Activated naive CD4-positive, alpha-beta T cell treated with Interleukin-2 at 50 U/mL for 16 hours (primary cell): ENCODE measurements at places on chromosomes 3 and 15.

DNA sequence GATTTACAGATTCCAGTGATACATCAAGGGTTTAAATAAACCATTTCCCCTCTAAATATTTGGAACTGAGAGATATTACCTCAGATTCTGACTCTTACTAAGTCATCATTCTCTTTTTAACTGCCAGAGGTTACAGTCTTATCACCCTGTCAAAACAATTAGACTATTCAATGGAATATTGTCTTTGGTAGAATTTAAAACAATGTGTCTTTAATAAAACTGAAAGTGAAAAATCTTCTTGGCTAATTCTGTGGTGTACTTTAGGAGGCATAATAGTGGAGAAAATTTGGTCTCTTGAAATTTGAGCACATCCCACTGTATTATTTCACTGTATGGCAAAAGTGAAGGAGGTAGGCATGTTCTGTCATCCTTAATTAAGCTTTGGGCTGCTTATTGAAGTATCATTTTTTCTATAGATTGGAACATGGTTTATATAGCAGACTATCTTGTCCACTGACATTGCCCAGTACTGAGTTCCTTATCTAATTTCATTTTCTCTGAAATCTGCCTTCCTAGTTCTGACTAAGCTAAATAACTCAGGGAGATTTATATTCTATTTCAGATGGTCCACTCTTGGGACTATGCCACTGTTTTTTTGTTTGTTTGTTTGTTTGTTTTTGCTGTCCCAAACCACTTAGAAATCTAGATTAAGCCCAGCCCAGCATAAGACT, 48.0 kb upstream of the UTS2B start:
- no peak for DNase-seq

GRCh38 chr15:85710340-85710842, 84.3 kb downstream of the KLHL25 start:
- DNase-seq = peak; percentile 56

DNA sequence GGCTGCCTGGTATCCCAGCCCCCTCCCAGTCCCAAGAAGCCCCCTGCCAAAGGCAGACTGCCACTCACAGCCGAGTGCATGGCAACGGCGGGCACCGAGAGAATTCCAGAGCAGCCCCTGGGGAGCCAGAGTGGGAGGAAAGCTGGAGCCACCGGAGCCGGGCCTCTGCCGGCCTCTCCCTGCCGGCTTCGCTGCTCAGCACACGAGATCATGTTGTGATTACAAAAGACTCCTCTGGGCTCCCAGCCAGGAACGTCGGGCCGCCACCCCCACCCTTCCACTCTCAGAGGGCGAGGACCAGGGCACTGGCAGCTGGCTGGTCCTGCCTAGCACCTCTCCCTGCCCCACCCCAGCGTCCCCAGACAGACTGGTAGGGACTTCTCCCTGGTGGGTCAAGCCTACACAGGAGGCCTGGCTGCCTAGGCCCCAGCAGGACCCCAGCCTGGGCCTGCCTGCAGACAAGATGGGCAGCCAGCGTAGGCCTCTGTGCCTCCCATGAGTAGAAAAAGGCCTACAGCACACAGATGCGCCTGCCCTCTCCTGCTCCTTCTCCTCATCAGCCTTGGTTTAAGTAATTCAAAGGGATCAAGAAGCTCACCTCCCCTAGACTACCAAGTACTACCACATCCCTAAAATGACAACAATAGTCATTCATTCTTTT, at the start of gene CCDC9B:
Gene CCDC9B (minus strand): TSS at position 200 of the 661 bp plus-strand sequence. CDS start 120 bp downstream, at position 80.
- DNase-seq = no peak

GRCh38 chr3:72595927-72596610, 252.2 kb downstream of the SHQ1 start:
- DNase-seq = no peak

DNA sequence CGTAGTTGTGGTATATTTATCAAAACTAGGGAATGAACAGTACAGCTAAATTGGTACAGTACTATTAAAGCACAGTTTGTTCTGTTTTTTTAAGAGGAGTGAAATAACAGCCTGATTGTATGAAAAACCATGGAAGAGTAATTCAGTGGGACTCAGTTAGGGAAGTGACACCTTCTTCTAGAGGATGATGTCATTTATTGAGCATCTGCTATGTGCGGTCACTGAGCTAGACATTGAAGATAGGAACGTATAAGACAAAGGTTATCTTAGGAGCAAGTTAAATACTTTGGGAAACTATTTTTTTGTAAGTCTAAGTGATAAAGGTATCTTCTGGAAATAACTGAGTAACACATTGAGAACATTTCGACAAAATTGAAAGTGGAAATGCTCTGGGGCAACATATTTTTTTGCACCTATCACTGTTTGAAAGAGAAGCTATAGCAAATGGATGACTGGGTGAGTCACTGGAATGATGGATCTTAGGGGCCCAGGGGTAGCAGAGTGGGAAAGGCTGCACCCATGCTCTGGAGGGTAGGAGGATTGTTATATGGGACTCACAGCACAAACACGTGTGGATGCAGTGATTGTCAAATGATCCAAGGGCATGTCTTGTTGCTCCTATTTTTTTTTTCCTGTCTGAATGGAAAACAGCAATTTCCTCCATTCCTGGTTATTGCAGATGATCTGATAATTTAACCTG, 43.0 kb downstream of the OXNAD1 start:
- no peak for DNase-seq

- DNase-seq = peak; percentile 76
Measured at GRCh38 chr15:52208306-52208946, 17.2 kb upstream of the GNB5 start.

DNA sequence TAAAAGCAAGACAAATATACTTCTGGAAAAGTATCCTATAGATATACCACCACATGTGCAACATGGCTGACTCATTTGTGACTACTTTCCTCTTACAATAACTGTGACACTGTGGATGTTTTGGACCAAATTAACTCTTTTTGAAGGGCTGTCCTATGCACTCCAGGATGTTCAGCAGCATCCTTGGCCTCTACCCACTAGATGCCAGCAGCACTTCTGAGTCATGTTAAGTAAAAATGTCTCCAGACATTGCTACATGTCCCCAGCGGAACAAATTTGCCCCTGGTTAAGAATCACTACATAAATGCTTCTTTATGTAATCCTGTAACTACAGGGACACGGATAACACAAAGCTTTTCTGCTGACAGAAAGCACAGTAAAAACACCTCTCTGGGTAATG, 32.0 kb downstream of the RUVBL1 start:
- DNase-seq = no peak

DNA sequence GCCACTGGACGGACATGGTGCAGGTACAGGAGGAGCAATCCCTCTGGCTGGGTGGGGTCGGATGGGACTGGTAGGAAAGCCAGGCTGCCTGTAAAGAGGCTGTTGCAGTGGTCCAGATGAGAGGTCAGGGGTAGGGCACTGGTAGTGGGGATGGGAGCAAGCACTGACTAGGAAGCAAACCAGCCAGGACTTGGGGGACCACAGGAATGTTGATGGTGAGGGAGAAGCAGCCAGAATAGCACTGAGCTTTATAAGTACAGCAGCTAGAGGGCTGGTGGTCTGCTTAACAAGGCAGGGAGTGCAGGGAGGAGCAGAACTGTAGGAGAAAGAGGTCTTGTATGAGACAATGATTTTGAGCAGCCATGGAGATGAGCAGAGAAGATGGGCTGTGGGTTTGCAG, 38.7 kb upstream of the PTPN23 start:
- no peak for DNase-seq

DNA sequence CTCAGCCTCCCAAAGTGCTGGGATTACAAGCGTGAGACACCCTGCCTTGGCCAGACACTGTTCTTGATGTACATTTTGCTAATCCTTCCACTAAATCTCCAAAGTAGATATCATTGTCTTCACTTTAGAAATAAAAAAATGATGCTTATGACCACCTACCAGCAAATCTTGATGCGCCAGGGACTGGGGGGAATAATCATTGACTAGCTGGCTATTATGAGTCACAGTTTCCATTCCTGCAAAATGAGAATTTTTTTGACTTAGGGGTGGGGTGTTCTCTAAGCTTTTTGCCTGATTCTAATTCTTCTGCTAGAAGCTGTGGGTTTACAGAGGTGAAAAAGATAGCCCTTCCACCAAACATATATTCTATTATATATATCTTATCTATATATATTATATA, 17.1 kb upstream of the RFC4 start:
- no peak for DNase-seq

GRCh38 chr3:8972639-8973038, 9.4 kb upstream of the RAD18 start:
- DNase-seq = no peak

GRCh38 chr3:168051531-168052471, 43.9 kb downstream of the GOLIM4 start:
- no peak for DNase-seq

DNA sequence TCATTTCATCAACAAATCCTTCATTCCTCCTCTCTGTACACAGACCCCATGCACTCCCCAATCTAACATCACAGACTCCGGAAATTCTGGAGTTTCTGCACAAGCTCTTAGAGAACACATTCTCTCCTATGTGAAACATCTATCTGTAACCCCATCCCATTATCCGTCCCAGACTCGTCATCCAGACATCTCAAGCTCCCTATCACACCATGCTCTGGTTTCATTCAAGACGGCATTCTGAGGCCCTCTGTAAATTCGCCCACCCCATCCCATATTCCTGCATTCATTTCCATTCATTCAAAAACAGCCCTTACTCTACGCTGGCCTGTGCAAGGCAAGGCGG, 575 bp downstream of the LEO1 start:
- DNase-seq = no peak

DNA sequence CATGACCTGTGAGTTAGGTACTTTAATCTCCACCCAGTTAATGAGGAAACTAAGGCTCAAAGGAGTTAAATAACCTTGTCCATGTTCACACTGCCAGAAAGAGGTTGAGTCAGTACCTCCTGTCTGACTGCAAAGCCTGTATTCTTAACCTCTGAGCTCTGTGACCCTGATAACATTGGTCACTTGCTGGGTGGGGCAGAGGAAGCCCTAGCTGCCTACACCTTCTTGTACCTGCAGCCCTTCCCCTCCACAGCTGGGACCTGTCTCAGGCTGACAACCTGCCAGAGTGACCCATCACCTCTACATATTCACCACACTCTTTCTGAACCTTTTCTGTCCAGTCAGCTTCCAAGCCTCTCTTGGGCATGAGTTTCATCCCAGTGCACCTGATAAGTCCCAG, 106.1 kb upstream of the HES1 start:
- DNase-seq = no peak

- no peak for DNase-seq
Measured at GRCh38 chr15:74815961-74816360, 3.3 kb downstream of the LMAN1L start.

DNA sequence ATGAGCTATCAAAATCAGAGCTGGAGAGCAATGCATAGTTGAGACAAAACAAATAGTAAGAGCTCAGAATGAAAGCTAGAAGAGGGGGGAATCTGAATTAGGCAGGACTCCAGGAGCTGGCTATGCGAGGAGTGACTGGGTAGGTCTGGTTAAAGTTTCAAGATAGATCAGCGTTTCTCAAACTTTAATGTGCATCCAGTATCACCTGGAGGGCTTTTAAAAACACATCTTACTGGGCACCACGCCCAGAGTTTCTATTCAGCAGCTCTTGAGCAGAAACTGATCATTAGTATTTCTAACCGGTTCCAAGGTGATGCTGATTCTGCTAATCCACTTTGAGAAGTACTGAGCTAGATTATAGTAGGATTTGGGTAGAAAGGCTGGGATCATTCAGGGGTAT, 96.2 kb upstream of the ACP3 start:
- DNase-seq = no peak

DNA sequence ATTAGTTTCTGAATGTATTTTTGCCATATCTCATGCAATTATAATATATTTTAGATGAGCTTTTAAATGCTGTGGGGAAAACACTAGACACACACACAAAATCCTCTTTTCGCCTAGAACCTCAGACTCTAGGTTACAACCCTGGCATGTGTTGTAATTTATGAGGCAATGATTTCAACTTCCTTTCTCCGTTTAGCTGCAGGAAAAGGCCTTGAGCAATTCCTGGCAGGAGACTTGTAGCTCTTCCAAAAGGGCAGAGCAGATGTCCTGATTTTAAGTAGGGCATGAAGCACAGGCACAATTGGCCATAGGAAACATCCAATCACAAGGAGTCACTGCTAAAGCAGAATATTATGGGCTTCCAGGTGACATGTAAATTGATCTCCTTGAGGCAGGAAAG, 82.0 kb downstream of the GPR156 start:
- DNase-seq = no peak

DNA sequence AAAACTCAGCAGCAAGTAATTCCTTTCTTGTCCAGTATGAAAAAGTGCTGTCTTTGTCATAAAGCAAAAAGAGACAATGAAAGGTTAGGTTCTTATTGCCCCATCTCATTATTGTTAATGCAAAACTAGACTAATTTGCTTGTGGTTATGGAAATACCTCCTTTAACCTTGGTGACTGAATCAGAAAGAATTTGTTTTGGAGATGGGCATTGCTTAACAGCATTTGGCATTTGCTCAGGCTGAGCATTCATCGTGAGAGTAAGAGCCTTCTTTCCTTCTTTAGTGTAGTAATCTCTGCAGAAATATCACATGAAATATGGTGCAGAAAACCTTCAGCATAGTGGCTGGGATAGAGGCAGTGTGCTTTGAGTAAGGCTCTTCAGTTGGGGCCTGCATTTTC, 103.1 kb downstream of the CNTN6 start:
- no peak for DNase-seq

- no peak for DNase-seq
Measured at GRCh38 chr15:62994975-62995681, 47.4 kb upstream of the TPM1 start.

- DNase-seq = no peak
Measured at GRCh38 chr3:172213200-172213599, 173.8 kb downstream of the FNDC3B start.

GRCh38 chr15:67202991-67203390, 51.5 kb downstream of the AAGAB start:
- DNase-seq = no peak

GRCh38 chr3:63911509-63911872, 692 bp downstream of the SCAANT1 start:
- DNase-seq = no peak

DNA sequence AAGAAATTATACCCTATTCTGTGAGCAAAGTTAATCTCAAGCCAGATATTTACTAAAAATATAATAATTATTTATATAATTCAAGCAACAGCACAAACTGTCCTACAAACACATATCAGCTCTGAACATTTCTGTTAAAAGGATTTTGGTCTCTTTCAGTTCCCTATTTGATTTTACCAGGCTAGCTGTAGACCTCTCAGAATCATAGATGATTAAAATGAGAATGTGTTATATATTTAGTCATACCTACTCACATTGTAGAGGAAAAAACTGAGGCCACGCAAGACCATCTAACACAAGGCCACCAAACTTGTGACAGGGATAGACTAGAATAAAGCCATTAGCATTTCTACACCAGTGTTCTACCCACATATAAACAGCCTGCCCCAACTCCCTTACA, 28.5 kb downstream of the ACKR4 start:
- no peak for DNase-seq
